Activated CD4-positive, alpha-beta T cell treated with anti-CD3 and anti-CD28 coated beads, Interleukin-2, amount 50 U/mL, for 24 hours (primary cell): ENCODE measurements at places on chromosomes 1 and 21.

GRCh38 chr1:145719230-145720079 is at the start of gene CD160:
Gene CD160, plus strand, starts transcription at chr1:145719499. Its CDS starts 8,829 bp downstream, at chr1:145728328.
- DNase-seq, result no peak

- no peak for DNase-seq
Measured at GRCh38 chr1:173505391-173505790, 28.3 kb downstream of the PRDX6 start.

GRCh38 chr1:174659823-174660222 is 212.1 kb downstream of the GPR52 start:
- no peak for DNase-seq

- no peak for DNase-seq
Measured at GRCh38 chr1:70360321-70360720, 5.8 kb upstream of the ANKRD13C start.

- no peak for DNase-seq
Measured at GRCh38 chr1:212678456-212679410, 20.9 kb downstream of the BATF3 start.

DNA sequence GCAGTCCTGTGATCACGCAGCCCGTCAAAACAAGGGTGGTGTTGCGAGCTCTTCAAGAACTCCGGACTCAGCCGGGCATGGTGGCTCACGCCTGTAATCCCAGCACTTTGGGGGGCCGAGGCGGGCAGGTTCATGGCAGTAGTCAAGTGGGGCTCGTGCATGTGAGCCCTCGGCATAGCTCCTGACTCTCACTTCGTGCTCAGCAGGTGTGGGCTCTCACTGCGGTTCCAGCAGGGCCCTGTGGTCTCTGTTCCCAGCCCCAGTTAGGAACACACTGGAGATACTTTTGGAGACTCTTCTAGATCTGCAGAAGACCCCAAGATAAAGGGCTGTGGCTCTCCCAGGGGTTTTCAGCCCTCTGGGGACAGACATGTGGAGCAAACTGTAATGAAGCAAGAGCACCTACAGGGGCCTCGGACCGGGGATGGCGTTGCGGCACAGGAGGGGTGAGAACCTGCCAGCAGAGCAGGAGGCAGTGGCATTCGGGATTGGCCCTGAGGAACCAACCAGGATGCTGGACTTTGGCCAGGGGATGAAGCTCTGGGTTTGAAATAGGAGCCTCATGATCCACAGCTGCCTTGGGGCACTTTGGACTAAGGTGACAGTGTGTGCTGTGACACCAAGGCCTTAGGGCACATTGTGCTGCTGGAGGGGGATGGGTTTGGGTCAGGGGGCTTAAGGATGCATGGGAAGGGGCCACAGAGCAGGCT is 443.2 kb downstream of the CAMTA1 start:
- no peak for DNase-seq
